ENCODE measurements at places on chromosomes 4 and X. TPM values are rescaled to one million over a fixed set of nuclear protein-coding genes. Genes with fewer than 3 reads are reported as not detected.

GRCh38 chr4:74724979-74725378 lies 69.3 kb downstream of the BTC start:
- no peaks in the 10 kb centered on the region for H3K4me1 ChIP-seq
- DNase-seq, result no peak
- H3K4me3 ChIP-seq, result no peak overlapping the region
- H3K27ac ChIP-seq, result no peak overlapping the region

GRCh38 chr4:8384397-8385060 lies 56.0 kb downstream of the ACOX3 start:
- H3K27me3 ChIP-seq, result no peaks in the 10 kb centered on the region
- no peak overlapping the region for H3K4me3 ChIP-seq
- peaks cover 36% of the 10 kb centered on the region for H3K36me3 ChIP-seq
- H3K27ac ChIP-seq, result no peak overlapping the region
- H3K4me1 ChIP-seq, result no peaks in the 10 kb centered on the region

DNA sequence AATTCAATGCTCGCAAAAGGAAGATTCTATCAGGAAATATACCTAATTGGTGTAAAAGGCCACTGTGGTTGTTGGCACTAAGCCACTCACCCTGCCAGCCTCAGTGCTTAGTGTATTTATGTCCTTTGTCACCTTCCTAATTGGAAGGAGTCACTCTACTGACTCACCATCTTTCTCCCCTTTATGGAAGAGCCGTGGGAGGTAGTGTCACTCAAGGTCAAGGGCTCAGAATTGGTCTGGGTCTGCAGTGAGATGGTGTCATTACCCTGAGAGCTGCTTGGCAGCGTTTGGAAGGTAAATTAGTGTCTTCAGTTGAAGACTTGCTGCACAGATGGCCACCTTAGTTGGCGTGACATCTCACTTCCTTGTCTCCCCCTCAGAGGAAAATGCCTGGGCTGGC lies 41.7 kb upstream of the CDKN2AIP start:
- no peak overlapping the region for H3K4me3 ChIP-seq
- no peak for DNase-seq
- no peaks in the 10 kb centered on the region for H3K27me3 ChIP-seq
- no peaks in the 10 kb centered on the region for H3K36me3 ChIP-seq
- peaks cover 10% of the 10 kb centered on the region for H3K4me1 ChIP-seq

The CXCL10 gene
- total RNA-seq, result 0.50 TPM

DNA sequence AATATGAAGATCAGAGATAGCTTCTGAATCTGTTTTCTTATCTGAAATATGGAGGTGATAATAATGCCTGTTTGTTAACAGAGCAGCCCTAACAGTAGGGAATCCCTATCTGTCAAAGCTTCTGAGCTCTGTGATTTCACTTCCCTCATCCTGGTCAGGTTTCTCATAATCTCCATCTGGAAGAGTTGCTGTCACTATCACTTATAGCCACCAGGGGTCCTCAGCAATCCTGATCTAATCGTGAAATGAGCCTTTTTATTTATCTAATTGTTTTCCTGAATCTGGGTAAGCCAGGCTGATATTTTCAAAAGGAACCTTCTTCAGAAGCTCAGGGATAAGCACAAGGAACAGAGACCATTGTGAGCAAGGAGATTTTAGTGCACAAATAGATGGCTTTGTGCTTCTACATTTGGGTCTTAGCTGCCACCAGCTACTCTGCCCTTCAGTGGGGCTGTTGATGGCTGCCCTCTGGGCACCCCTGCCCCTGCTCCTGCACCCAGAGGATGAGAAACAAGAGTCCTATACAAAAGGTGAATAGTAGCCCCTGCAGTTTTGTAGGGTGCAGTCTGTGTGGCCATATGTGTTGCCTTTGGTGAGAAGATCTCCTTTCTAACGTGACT lies 196.4 kb upstream of the RADX start:
- H3K4me3 ChIP-seq, result no peak overlapping the region
- no peak overlapping the region for H3K27ac ChIP-seq
- H3K4me1 ChIP-seq, result no peaks in the 10 kb centered on the region
- H3K36me3 ChIP-seq, result no peaks in the 10 kb centered on the region
- H3K27me3 ChIP-seq, result peaks cover 10% of the 10 kb centered on the region
- no peak for DNase-seq

DNA sequence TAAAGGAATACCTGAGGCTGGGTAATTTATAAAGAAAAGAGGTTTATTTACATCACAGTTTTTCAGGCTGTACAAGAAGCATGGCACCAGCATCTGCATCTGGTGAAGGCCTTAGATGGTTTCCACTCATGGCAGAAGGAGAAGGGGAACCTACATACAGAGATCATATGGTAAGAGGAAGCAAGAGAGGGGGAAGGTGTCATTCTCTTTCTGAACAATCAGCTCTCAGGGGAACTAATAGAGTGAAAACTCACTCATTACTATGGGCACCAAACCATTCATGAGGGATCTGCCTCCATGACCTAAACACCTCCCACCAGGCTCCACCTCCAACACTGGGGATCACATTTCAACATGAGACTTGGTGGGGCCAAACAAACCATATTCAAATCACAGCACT lies 61.7 kb upstream of the PPP1R2C start:
- DNase-seq, result no peak
- H3K4me3 ChIP-seq, result no peak overlapping the region
- H3K27ac ChIP-seq, result no peak overlapping the region
- H3K4me1 ChIP-seq, result no peaks in the 10 kb centered on the region
- peaks cover 8% of the 10 kb centered on the region for H3K27me3 ChIP-seq

DNA sequence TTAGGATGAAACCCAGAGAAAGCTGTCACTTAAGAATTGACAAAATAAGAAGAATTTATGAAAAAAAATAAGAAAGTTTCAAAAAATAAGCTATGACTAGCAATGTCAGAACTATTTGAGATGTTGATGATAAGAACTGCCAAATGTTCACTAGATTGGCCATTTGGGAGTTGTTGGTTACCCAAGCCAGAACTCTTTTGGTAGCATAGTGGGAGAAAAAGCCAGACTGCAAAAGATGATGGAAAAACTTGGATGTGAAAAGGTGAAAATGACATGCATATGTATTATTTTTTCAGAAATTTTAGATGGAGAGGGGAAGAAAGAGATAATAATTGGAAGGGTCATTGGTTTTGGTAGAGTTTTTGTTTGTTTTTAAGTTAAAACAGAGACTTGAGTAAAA lies 397.2 kb upstream of the ATOH1 start:
- no peak overlapping the region for H3K4me3 ChIP-seq
- H3K27ac ChIP-seq, result no peak overlapping the region
- no peaks in the 10 kb centered on the region for H3K4me1 ChIP-seq
- no peak for DNase-seq

GRCh38 chr4:90606781-90607180 lies 479.6 kb downstream of the CCSER1 start:
- H3K36me3 ChIP-seq, result no peaks in the 10 kb centered on the region
- no peaks in the 10 kb centered on the region for H3K27me3 ChIP-seq
- no peak for DNase-seq

GRCh38 chr4:154230091-154230490 lies 261.5 kb downstream of the DCHS2 start:
- H3K27ac ChIP-seq, result no peak overlapping the region
- H3K4me1 ChIP-seq, result no peaks in the 10 kb centered on the region
- DNase-seq, result no peak
- H3K4me3 ChIP-seq, result no peak overlapping the region
- no peaks in the 10 kb centered on the region for H3K27me3 ChIP-seq
- no peaks in the 10 kb centered on the region for H3K36me3 ChIP-seq

The REELD1 gene
- total RNA-seq, result not detected

DNA sequence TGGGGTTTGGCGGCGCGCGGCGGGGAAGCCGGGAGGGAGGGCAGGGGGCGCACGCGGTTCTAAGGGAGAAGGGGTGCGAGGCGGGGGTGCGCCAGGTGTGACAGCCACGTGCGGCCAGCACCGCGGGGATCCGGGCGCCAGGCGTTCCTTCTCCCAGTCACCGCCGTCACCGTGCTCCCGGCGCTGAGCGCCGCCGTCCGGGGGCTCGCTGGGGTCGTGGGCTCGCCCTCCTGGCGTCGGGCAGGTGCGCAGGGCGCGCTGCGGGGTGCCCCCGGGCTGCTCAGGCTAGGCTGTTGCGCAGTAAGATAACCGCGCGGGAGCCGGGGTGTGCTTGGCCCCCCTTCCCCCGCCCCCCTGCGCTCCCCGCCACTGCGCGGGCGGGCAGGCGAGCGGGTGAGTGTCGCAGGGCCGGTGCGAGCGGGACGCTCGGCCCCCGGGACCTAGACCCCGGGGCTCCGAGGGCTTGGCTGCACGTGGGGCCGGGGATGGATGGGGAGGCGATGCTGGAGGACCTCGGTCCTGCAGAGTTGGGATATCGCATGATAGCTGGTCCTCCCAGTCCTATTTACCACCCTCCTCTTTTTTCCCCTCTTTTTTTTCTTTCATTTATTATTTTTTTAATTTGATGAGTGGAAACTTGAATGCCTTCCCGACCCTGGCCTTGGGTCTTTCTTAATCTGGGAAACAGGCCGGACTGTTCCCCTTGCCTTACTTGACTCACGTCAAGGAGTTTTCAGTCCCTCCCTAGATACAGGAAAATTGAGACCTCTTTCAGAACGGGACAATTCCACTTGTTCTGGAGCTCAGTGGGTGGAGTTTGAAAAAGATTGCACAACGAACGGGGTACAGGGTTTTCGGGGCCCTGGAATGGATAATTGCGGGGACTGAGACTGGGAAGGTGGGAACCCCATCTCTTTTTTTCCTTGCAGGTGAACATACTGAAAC lies 797 bp downstream of the TXLNG start:
- no peak overlapping the region for H3K4me3 ChIP-seq
- H3K27me3 ChIP-seq, result no peaks in the 10 kb centered on the region
- peaks cover 31% of the 10 kb centered on the region for H3K4me1 ChIP-seq
- H3K27ac ChIP-seq, result peak overlapping the region; percentile 87
- H3K36me3 ChIP-seq, result peaks cover 7% of the 10 kb centered on the region

The HPSE gene
- total RNA-seq, result 0.44 TPM

The NKX1-1 gene
- not detected for total RNA-seq

Data from adrenal gland (tissue), 19 donors.